ENCODE measurements at places on chromosomes 4 and X.

DNA sequence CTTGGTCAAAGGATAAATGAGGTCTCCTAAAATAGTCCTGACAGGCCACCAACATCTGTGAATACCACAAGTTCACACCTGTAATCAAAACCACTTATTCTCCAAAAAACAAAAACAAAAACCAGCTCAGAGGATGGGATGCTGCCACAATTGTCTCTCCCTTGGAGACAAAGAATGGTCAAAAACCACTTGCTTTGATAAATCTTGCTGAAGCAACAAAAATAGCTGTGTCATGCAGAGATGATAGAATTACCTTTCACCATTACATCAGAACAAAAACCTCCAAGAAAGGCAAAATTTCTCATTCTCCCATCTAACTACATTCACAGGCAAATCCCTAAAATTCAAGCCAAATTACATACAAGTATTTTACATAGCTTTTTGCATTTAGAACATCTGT, 180.4 kb downstream of the MAML3 start:
- no peak for DNase-seq

DNA sequence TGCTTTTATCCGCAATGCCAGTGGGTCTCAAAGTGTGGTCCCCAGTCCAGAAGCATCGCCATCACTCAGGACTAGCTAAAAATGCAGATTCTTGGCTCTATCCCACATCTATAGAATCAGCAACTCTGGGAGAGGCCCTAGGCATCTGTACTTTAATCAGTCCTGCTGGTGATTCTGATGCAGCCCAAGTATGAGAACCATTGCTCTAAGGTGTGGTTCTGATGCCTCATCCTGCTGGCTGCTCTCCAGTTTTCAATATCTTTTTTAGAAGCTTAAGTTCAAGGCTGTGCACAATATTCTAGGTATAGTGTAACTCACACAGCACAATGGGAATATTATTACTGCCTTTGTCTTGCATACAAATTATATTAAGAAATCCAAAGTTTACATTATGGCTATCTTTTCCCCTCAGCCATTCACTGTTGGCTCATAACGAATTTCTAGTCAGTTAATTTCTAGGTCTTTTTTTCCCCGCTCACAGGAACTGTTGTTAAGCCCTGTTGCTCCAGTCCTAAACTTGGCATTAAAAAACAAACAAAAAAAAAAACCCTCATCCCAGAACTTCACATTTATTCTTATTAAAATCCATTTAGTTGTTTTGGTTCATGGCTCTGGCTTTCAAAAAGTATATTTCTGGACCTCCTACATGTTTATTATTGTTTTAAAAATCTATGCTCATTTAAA, 109.1 kb downstream of the PHEX start:
- DNase-seq: no peak

- no peak for DNase-seq
Observed at GRCh38 chrX:53547668-53548067, 113.5 kb upstream of the HSD17B10 start.

DNA sequence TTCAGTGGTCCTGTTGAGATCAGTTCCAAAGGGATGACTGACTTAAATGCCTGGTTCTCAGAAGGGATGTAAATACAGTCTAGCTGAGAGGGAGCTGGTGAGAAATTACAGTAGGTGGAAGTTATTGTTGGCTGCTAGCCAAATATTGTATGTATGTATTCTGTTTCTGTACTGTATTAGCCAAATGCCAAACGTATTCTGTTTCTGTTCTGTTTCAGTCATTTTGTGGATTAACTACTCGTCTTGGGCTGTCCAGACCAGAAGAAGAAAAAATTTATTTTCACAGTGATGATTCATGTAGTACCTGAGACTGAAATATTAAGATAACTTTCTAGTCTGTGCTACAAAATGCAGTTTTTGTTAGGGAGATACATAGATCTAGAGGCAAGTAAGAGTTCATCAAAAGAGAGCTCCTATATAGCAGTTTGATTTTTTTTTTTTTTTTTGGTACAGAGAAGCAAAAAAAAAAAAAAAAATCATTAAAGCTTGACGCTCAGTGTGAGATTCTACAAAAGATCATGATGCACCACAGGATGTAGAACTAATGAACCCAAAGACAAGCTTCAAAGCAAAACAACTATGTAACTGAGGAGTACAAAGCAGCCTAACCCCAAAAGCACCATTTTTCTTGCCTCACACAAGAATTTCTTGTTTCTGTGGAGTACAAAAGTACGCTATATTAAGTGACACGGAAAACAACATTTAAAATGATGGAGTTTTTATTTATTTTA, 54.8 kb downstream of the CASP6 start:
- no peak for DNase-seq

DNA sequence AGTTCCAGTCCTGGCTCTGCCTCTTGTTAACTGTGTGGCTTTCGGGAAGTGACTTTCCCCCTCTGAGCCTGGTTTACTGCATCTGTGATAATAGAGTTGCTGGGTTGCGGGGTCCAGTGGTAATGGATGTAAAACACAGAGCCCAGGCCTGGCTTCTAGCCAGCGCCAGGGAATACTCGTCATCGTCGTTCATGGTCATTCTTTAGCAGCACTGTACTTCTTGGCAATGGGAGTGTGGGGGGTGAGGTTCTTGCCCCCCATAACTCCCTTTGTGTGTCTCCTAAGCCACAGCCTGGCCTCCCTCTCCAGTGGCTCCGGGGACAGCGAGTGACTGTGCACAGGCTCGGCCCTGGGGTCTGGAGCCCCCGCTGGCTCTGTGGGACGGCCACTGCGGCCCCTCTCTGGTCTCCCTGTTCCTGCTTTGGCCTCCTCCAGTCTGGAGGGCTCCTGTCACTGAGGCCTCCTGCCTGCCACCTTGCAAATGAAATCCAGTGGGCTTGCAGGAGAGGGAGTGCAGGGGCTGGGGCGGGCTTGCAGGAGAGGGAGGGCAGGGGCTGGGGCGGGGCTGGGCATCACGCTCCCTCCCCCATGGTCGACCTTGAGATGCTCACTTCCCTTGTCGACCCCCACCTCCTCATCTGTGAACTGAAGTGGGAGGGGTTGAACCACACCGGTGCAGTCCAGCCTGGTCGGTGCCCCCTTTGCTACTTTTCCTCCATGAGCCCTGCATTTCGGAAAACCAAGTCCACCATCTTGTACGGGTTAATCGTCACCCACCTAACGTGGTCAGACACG, 13.2 kb downstream of the PSAPL1 start:
- DNase-seq: no peak

- no peak for DNase-seq
Observed at GRCh38 chr4:172657081-172657480, 511.5 kb upstream of the GALNT7 start.

DNA sequence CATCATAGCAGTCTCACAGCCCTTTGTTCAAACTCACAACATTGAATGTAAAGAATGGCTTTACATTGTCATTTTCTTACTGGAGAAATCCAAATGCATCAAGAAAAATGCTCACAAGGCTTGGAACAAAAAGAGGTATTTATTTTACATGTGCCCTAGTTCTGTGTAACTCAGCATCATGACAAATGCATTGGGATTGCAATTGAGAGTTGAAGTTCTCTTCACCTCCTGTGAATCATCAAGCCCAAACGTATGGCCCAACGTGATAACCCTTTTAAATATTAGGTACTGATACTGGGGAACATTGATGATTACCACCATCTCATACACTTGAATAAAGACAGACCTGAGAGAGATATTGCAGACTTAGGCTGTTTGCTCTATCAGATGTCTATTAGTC, 61.6 kb downstream of the GASK1B start:
- no peak for DNase-seq

GRCh38 chr4:567457-568350, 8.4 kb downstream of the TMEM271 start:
- DNase-seq: no peak

DNA sequence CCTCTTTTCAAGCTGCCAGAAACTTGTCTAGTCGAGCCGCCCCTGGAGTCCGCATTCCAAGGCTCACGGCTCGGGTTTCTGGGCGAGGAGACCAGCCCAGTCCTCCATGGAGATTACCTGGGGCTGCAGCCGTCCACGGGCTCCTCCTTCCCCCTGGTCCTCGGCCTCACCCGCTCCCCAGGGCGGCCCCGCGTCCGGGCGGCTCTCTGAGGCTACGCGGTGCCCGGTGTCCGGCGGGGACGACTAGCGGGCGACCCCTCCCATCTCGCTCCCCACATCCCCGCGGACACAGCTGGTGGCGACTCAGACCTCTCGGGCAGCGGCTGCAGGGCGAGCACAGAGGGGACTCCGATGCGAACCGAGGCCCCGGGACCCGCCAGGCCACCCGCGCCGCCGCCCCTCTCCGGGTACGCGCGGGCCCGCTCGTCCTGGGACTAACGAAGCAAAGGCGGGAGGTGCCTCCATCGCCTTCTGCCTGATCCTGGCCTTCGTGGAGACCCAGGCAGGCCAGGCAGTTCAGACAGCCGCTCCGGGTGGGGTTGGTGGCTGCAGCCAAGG, 159.4 kb downstream of the TRAM1L1 start:
- DNase-seq: no peak

- no peak for DNase-seq
Observed at GRCh38 chr4:12787261-12787660, 696.9 kb downstream of the RAB28 start.

DNA sequence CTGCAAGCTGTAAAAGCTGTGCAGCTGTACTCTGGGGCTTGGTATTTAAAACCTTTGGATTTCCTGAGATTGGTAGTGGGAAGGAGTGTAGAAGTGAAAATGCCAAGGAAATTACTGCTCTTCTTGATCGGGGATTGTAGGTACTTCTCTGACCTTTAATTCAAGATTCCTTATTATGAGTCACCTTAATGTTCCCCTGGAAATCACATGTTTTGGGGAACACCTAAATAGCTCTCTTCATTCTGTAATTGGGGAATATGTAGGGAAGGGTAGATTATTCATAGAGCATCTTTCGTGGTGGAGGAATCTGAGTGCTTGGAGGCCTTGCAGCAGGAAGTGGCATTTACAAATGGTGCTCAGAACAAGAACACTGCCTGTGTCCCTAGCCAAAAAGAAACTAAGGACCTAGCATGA, 137.8 kb downstream of the UCHL1 start:
- DNase-seq: no peak

DNA sequence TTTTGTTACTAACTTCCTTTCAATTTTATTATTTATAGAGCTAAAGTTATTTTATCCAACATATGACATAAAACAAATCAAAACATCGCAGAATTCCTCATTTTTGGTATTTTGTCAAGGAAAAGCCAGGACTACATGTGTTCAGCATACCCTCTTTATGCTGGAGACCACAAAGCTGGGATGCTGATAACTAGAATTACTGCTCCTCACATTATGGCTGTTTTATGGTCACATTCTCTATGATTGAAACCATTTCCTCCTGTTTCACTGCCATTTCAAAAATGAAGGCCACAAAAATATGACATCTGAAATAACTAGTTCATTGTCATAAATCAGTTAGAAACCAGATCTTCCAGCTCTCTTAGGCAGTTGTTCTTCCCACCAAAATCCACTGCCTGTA, 41.7 kb downstream of the KLHL34 start:
- DNase-seq: no peak

DNA sequence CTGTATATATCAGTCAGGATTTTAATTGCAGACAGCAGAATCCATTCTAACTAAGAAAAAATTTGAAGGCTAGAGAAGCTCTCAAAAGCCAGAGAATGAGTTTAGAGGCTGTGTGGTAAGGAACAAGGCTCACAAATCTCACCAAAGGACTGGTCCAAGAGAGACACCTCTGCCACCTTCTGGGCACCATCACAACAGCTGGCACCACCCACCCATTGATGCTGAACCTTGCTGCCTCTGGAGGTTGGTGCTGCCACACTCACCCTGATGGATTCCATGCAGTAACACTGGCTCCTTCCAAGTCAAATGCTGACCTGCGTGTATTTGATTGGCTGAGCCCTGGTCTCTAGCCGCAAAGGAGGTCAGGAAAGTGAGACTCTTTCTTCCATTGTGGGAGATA, 100.8 kb downstream of the BEND2 start:
- no peak for DNase-seq

DNA sequence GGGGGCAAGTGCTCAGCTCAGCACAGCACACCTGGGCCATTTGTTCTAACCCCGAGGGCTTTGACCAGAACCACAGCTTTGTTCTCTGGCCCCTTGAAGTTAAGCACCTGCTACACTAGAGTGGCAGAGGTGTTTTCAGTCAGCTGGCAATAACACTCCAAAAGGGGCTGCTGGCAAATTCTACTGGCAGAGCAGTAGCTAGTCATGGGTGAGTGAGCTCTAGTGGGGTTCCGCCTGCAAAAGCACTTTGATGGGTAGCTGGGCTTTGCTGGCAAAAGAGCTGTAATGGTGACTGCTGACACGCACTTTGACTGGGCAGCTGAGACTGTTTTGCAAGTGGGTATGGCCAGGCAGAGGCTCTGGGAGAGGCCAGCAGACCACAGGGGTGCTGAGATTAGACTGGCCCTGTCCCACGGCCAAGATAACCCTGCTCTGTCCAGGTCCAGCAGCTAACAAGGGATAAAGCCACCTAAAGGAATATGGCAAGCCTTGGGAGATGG, 65.2 kb upstream of the TENT5D start:
- no peak for DNase-seq

GRCh38 chr4:177232473-177232872, 77.2 kb upstream of the NEIL3 start:
- no peak for DNase-seq

DNA sequence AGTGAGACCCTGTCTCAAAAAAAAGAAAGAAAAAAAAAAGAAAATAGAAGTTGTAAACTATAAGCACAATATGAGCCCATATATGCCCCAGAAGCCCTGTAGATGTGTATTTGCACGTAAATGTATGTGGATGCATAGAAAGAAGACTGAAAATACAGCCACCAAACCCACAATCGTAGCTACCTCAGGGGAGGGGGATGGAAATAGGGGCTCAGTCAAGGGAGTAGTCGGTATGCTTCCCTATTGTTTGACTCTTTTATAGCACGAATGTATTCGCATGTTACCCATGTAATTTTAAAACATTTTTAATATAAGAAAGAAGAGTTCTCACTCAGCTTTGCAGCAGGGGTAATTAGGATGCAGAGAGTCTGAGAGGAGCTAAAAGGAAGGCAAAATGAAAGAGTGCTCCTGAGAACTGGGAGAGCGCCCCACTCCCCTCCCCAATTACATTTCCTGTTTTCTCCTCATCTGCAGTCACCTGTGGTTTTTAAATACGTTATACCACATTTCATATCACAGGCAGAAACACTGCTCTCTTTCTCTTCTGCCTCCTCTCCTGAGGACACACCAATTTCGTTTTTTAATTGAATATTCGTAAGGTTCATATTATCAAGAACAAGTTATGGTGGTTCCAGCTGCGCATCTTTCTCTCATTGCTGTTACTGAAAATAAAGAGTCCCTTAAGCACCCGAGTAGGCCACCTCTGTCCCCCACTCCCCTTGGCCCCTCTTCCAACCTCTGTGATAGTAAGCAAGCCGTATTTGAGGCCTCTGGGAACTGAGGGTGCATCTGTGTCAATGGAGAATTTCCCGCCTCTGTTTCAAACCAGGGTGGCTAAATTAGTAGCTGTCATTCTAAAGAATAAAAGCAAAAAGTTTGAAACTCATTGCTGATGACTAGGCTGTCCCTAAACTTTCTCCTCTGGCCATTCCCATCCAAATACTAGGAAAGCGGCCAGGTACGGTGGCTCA, 10.7 kb downstream of the SEPTIN6 start:
- DNase-seq: no peak

DNA sequence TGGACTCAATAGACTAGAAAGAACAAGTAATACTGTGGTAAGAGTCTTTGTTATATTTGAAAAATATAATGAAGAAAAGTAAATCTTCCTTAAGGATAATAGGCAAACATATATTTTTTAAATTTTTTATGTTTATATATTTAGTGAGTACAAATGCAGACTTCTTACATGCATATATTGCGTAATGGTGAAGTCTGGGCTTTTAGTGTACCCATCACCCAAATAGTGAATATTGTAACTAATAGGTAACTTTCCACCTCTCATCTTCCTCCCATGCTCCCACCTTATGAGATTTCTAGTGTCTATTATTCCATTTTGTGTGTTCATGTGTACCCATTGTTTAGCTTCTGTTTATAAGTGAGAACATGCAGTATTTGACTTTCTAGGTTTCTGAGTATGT, 711.2 kb upstream of the NDST4 start:
- no peak for DNase-seq

Data from stimulated activated CD4-positive, alpha-beta T cell treated with anti-CD3 and anti-CD28 coated beads, TNF-alpha, amount 100 ng/mL, for 1 hour (primary cell).